ENCODE measurements at places on chromosomes 6 and 20.
A peak's percentile ranks its signal among the peaks of the same experiment; 100 is the strongest.

DNA sequence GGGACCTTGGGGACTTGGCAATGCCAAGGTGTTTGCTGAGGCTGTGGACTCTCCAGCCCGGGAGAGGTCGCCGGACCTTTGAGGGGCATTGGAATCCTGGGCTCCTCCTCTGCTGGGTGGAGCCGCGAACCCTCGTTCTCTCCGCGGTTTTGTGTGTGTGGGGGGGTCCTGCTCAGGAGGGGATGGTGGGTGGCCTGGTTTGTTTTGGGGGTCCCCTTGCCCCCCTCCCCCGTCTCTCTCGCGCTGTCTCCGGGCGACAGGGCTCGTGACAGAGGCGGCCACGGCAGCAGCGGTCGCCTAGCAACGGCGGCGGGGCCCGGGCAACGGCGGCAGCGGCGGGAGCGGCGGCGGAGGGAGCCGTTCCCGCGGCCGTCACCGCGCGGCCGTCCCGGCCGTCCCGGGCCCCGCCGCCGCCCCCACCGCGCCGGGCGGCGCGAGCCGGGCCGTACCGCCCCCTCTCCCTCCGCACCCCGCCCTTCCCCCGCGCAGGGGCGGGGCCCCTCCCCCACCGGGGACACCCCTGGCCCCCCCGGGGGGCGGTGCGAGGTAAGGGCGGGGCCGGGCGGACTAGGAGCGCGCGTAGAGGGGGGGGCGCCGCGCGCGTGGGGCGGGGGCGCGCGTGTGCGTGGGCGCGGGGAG, 7.8 kb downstream of the SYNGAP1 start:
- DNase-seq, result no peak

DNA sequence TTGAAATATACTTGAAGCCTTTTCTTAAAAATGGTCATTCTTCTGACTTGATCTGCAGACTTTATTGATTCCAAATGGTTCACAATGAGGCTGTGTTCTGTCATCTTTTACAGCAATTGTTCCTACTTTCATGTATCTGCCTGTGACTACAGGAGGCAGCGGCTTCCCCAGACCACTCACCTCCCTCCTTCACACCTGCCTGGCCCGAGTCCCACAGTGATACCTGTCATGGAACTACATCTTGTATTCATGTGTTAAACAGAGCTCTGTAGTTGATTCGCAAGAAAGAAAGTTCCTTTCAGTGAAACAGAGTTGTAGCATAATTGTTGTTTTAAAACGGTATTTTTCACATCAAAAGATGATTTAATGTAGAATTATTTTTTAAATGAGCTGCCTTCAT, 673.5 kb upstream of the AGPAT4 start:
- no peak for DNase-seq

- DNase-seq, result no peak
Measured at GRCh38 chr20:23507346-23507745, 16.4 kb downstream of the CST8 start.

GRCh38 chr6:69699655-69700054, 97.2 kb downstream of the LMBRD1 start:
- DNase-seq, result no peak

DNA sequence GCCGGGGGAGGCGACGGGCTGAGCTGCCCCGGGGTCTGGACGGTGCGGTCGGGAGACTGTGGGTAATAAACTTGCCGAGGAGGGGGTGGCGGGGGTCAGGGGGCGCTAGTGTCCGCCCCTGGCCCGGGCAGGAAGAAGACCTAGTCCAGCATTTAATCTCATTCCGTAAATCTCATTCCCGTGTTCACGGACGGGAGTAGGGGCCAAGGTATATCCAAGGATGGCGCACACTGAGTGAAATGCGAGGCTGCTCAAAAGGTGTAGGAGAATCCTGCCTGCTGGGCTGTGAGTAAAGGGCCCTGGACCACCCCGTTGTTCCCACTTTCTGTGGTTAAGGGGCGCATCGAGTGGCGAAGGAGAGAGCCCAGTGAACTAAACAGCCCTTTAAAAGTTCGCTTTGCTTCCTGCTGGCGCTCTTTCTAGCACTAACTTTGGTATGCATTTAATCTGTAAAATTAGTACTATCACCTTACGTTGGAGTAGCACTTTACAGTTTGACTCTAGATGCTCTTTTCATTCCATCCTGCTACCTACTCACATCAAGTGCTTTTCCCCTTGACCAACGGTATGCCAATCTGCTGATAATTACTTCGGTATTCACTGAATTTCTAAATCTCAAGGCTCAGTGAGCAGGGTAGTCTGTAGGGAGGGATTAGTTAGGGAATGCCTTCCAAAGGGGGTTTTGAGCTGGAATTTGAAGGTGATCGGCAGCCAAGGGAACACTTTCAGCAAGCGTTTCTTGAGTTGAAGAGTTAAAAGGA, 730 bp downstream of the PARD6B start:
- peak; percentile 11 for DNase-seq

GRCh38 chr6:44825273-44825672, 437.8 kb downstream of the CDC5L start:
- no peak for DNase-seq

DNA sequence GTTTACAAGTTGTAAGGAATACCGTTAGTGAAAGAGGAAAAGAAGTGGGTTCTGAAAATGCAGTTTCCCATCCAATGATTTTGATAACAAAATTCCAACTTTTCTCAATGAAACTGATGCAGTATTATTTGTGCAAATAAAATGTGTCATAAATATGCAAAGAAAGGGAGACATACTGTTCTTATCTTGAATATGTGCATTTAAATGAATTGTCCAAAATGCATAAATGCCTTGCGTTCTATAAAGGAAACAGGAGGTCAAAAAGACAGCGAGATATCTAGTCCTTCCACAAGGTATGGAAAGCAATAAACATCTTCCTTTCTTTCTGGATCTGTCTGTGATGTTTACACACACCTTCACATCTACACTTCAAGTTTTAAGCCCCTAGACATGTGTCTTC, 54.6 kb upstream of the ISM1 start:
- DNase-seq, result no peak

- no peak for DNase-seq
Measured at GRCh38 chr6:110340392-110340965, 17.7 kb downstream of the METTL24 start.

DNA sequence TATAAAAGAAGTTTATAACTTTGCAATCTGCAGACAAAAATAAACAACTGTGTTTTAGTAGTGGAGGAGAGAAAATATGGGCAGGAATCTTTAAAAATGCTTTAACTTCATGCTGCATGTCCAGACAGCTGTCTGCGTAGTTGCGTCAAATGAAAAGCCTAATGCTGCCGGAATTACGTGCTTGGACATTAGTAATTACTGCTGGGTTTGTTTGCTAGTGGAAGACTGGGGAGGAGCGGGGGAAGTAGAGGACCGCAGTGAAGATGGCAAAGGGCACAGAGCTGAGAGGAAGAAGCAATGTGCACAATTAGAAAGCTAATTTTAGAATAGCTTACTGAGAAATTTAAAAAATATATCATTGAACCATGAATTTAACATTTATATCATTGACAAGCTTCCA, 2.4 kb downstream of the SNAP25 start:
- no peak for DNase-seq

DNA sequence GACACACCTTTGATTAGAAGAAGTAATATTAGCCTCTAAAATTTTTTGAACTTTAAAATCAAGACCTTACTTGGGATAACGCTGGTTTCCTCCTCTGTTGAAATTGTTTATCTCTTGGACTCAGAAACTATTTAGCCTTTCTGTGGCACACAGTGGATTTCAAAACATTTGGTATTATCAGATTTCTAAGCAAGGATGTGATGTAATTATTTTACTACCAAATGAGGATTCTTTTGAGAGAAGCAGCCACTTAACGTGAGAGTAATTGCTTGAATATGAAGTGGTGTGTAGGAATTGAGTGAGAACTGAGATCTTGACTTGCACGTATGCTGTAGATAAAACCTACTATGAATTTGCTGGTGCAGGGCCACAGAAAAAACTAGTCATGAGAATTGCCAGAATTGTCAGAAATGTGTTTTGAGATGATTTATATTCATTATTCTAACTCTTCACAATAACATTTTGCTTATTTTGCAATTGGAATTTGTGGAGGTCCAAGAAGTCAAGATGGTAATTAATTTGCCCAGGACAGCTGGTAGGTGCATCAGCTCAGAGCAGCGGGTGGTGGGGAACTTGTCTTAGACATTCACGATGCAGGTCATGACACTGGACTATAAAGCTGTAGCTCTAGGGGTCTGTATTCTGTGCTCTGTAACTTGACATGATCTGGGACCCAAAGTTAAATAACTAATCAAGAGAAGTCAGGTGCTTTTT, 53.4 kb downstream of the AKAP12 start:
- no peak for DNase-seq
